ENCODE measurements at places on chromosomes 1 and 21.

GRCh38 chr1:218474128-218474527, 129.0 kb downstream of the TGFB2 start:
- DNase-seq = no peak

DNA sequence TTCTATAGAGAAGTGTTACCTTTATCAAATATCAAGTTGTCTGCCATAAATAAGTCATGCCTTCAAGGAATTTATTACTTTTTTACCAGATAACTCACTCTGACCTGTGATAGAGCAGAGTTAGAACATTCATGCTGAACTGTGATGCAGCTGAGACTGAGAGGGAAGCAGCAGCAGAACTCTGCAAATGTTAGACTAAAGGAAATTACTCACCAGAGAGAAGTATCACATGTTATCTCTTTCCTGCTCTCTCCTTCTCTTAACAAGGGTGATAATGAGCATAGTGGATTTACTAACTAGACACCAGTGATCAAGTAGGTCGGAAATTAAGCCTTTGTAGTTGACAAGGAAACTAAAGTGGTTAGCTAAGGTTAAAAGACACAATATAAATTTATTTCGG, 181.6 kb downstream of the RASAL2 start:
- no peak for DNase-seq

DNA sequence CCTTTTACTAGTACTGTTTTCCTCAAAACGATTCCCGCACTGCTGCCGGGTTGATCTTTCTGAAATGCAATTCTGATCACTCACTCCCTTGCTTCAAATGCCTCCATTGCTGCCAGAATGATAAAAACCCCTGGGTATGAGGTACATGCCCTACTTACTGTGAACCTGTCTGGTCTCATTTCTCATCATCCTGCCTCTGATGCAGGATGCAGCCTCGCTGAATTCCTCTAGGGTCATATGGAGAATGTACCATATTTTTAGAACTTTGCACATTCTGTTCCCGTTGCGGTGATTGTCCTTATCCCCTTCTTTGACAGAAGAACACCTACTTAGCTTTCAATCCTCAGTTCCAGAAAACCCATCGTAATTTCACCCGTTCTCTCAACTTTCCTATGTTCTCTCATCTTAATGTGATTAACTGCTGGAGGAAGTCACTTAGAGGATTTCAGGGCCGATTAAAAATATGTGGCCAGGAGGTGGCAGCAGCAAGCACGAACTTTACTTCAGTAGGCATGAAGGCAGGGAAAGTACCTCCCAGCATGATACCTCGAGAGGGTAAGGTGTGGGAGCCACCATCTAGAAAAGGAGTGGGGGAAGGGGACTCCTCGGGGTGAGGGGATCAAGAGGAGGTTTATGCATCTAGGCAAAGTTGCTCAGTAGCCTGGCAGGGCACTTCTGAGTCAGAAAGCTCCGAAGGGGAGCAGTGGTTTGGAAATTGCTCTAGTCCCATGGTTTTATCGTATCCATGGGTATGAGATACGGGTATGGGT, 361.5 kb upstream of the ZP4 start:
- DNase-seq = peak; percentile 68

GRCh38 chr1:1085911-1086841, 12.1 kb upstream of the RNF223 start:
- DNase-seq = no peak

- no peak for DNase-seq
These were observed 55.2 kb downstream of the COL6A1 start for GRCh38 chr21:46036696-46037330.

- peak; percentile 45 for DNase-seq
These were observed 20.4 kb upstream of the SDE2 start for GRCh38 chr1:226019572-226019971.

DNA sequence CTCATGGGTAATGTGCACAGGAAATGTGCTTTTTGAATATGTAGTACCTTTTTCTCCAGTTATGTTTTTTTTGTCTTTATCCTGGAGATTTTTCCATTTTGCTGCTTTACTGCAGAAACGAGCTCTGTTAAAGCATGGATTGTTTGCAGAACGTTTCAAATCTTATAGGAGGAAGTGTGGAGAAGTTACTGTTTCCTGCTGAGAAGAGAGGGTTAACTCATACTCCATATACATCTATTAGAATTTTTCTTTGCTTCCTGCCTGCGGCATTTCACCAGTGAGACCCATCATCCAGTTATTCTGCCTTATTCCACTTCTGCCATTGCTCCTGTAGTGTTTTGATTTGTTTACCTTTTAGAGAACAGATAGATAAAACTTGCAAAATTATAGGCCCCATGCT, 2.0 kb downstream of the RPRD2 start:
- DNase-seq = no peak

GRCh38 chr1:244709076-244709475, 56.1 kb downstream of the DESI2 start:
- no peak for DNase-seq

- no peak for DNase-seq
These were observed at the start of gene FCER1G for GRCh38 chr1:161215076-161215475. Gene FCER1G, plus strand, starts transcription at chr1:161215295. Its CDS starts 27 bp downstream, at chr1:161215322.

DNA sequence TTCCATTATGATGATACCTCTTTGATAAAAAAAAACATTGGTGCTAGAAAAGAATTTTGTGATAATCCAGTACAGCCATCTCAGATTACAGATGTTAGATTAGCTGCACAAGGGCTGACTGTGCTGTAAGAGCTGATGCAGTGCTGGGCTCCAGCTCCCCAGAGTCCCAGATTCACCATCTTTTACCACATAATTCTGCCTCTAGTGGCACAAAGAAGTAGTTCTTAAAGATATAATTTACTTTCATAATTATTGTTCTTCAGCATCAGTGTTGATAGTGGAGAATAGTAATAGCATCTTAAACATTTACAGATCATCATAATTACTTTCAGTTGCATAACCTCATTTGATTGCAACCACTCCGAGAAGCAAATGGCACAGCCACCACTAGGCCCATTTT, 262.1 kb downstream of the BRINP2 start:
- no peak for DNase-seq

DNA sequence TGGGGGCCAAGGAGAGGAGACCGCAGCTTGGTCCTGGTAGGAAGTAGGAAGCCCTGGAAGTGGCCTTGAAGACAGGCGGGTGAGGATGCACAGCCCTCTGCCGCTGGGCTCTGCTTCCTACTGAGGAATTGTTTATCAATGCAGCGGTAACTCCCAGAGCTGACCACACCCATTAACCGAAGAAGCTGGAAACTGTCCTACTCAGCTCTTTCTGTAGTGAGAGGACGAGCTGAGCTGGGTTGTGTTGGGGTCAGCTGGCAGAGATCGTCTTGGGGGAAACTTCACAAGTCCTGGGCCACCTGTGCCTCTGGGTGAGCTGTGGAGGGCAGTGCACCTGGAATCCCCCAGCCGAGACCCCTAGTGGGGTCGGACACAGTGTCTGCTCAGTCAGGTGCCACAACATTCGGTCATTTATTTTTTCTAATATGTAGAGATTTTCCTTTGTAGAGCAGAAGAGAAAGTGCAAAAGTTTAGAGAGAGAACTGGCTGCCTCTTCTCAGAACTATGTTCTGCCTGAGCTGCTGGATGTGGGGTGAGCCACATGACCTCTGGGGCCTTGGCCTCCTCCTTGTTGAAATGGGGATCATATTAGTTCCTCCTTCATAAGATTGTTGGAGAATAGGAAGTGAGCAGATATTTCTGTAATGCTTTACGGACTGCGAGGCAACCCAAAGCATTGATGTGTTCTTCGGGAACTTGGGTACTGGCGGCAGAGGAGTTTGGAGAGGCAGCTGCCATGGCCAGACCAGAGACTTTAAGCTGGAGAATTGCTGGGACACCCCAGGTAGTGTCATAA, 3.6 kb downstream of the NECAP2 start:
- DNase-seq = no peak

DNA sequence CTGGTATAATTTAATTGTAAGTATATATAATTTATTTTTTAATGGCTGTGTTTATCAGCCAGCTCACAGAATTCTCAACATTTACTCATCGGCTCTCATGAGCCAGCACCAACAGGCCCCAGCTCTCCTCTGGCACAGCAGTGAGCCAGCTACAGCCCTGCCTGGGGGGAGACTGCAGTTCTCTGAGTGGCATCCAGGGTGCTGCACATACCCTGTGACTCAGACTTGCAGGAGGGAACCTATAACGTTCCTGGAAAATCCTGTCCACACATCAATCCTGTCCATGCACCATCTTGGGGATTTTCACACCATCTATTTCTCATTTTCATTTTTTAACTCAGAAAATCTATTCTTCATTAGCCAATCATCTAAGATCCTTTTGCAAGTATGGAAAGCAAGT, 36.5 kb downstream of the FHAD1 start:
- DNase-seq = no peak

- DNase-seq = no peak
These were observed 61.3 kb downstream of the RAP1GAP start for GRCh38 chr1:21607549-21608529.

DNA sequence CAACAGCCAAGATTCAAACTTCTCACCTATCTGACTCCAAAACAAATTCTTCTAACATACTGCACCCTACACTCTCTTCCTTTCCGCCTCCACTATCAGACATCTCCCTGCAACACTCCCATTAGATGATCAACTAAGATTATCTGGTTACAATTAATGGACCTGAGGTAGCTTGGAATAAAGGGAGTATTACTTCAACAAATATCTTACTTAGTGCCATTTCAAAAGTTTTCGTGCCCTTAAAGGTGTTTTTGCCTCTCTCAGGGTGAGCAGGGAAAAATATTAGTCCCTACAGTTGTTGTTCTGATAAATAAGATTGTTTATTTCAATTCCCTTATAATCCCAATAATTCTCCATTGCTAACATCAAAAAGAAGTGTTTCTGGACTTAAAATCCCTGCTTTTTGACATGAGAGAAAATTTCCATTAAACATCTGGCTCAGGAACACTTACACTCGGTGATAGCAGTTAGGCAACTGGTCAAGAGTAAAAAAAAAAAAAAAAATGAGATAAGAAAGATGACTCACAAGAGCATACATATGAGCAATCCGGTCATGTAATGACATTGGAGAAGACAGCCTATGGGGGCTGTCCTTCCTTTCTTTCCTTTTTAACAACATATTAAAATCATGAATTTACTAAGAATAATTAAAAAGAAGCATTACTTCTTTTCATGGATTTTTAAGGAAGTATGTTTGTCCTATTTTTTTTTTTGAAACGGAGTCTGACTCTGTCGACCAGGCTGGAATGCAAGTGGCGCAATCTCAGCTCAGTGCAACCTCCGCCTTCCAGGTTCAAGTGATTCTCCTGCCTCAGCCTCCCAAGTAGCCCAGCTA, 7.6 kb downstream of the RSBN1 start:
- no peak for DNase-seq

- no peak for DNase-seq
These were observed 356.8 kb upstream of the B3GALT2 start for GRCh38 chr1:193543259-193543658.

GRCh38 chr1:216200941-216201340, 222.3 kb downstream of the USH2A start:
- no peak for DNase-seq

GRCh38 chr1:170410401-170411166, 121.4 kb upstream of the GORAB start:
- DNase-seq = no peak

- peak; percentile 76 for DNase-seq
These were observed 9.8 kb downstream of the RPS6KC1 start for GRCh38 chr1:213060836-213061235.

DNA sequence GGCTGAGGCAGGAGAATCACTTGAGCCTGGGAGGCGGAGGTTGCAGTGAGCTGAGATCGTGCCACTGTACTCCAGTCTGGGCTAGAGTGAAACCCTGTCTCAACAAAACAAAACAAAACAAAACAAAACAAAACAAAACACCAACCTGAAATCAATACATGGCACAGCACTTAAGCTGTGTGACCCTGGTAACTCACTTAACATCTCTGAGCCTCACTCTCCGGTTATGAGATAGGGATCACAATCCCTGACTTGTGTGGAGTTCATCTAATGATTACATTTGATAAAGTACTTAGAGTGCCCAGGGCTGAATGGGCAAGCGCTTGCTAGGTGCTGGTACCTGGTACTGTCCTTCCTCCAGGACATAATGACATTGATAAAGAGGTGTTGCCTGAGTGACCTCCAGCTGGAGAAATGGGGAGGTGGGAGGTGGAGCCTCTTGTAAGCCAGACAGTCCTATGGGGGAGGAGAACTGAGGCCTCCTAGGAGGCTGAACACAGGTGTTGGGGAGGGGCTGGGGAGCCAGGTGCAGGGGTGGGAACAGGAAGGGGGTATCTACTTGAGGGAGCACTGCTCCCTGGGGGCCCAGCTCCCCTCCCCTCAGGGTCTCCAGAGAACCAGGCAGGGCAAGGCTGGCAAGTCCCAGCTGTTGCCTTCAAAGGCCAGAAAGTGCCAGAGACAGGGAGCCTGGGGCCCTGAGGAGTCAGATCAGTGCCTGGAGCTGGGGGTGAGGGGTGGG, 17.9 kb downstream of the FOXO6 start:
- peak; percentile 88 for DNase-seq

- DNase-seq = no peak
These were observed 9.8 kb downstream of the C1orf74 start for GRCh38 chr1:209774592-209774991.

DNA sequence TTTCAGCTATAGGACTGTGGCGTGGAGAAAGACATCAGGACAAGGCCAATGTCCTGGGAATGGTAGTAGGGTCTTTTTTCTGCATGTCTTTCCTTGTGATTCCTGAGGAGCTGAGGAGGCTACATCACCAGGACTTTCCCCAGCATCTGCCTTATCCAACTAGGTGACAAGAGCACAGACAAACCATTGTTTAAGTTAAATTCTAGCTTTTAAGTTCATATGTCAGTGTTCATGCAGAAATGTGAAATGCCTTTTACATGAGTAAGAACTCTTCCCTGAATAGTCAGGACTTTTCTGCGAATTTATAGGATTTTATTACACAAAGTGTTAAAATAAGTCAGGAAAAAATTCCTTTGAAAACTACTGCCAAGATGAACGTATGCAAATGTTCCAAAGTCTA, 154.2 kb downstream of the PTGER3 start:
- no peak for DNase-seq

DNA sequence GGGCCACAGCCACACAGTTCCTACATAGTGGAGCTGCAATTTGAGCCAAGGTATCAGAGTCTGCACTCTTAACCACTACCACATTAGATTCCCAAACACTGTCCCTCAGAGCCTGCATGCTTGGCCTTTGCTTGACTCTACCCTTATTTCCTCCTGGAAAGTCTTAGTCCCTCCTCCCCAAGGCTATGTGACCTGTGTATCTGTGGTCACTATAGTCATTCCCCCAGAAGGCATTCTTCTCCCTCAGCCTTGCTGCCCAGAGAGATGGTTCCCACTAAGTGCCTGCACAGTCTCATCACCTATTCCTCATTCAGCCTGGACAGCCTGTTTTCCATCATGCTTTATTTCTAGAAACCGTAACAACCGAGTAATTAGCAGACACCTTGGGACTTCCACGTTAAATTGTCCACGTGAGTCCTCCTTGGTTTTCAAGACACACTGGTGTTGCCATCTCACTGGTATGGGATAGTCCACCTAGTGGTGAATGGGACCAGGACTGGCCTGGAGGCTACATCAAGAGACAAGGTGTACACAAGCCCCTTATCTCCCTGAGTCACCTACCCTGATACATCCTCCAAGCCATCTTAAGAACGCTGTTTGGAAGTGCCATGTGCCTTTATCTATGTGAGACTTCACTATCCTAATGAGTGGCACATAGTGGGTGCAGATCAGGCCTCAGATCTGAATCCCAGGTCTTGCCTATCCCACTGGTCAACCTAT, 3.8 kb upstream of the ZNF648 start:
- no peak for DNase-seq

- DNase-seq = no peak
These were observed 17.2 kb downstream of the PODN start for GRCh38 chr1:53079251-53079650.
